EH (cell line): ENCODE measurements at places on chromosomes 13 and 19.

DNA sequence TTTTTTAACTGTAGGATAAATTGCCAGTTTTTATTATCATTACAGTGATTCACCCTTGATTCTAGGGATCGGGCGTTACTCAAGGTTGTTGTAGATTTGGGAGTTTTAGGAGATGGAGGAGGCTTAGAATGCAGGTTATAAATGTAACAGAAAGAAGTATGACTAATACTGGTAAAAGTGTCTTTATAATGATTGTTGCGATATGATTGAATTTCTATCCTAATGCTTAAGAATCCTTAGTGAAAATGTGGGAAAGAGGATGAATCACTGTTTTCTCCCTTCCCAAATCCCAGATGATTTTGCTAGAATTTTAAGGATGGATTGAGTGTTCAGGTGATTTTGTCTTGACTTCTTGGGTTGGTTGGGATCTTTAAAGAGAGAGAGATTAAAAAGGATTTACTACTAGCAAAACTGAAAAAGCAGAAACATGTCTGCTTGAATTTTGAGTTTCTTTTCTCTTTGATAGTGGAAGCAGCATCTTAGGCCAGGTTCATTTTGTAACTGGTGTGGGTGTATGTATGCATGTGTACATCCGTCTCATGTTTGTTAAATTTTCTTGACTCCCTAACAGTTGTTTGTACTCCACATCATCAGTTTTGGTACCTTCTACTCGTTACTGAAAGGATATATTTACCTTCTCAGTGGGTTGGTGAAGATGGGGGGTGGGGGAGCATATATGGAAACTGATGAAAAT lies 25.9 kb downstream of the ARHGAP35 start:
- DNase-seq = peak; percentile 80

- DNase-seq = peak; percentile 29
Measured at GRCh38 chr13:97976610-97977521, 23.4 kb downstream of the IPO5 start.

- DNase-seq = no peak
Measured at GRCh38 chr13:85520445-85520844, 278.8 kb downstream of the SLITRK6 start.

DNA sequence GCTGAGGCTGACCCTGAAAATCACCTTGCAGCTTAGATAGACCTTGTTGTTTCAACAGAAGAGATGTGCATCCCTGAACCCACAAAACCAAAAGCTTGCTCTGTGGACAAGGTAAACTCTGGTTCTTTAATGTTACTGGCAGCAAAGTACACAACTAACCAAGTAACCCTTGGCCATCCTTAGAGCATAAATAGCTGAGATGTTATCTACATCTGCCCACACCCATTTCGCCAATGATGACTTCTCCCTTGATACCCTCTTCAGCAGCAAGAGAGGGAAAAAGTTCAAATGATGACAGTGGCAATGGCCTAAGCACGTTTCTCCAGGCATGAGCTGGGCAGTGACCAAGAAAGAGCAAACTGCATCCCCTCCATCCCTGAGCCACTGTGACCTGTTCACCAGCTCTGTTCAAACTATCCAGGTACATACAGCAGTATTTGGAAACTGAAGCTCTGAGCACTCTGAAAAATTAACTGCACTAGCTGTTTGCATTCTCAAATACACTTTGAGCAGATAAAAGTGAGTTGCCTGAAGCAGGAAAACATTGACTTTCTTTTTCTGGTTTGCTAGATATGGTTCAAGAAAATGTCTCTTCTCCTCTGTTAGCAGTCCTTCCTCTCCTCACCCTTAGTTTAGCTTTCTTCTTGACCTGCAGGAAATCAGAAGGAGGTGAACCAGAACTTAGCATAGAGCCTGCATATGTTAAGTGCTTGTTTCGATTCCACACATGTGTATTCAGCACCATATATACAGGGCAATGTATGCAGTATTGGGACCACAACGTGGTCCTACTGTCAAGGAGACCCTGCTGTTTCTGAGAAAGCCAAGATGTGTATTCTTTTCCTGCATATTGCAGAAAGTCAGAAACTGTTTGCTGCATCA lies 231.7 kb downstream of the FOXO1 start:
- DNase-seq = no peak

DNA sequence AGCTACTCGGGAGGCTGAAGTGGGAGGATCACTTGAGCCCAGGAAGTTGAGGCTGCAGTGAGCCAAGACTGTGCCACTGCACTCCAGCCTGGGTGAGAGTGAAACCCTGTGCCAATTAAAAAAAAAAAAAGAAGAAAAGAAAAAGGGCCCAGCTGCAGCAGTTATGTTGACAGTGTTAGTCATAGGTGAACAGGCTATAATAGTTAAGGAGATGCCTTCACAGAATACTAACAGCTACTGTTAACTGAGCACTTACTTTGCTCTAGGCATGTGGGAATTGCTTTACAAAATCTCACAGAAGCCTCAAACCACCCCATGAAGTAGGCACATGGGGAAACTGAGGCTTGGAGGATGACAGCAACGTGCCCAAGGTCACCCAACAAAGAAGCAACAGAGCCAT lies 3.9 kb downstream of the FBXO17 start:
- peak; percentile 11 for DNase-seq

GRCh38 chr13:77985866-77986636 lies 67.4 kb upstream of the EDNRB start:
- DNase-seq = no peak

DNA sequence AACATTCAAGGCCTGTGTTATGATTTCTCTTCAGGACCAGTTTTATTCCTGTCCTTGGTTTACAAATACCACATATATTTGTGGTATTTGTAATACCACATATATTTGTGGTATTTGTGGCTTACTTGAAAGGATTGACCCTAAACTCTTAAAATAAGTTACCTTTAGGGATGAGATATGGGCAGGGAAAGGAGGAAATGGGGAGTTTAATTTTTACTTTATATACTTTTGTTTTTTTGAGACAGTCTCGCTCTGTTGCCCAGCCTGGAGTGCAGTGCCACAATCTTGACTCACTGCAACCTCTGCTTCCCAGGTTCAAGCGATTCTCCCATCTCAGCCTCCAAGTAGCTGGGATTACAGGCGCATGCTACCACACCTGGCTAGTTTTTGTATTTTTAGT lies 2.3 kb upstream of the TGDS start:
- DNase-seq = peak; percentile 21
